PC-9 (cell line): ENCODE measurements at places on chromosomes 12 and 14. TPM values are rescaled to one million over a fixed set of nuclear protein-coding genes. Genes with fewer than 3 reads are reported as not detected.
A peak's percentile ranks its signal among the peaks of the same experiment; 100 is the strongest.

The MORN3 gene
- total RNA-seq = 1.8 and 2.9 TPM in 2 replicates

The IFI27L1 gene
- 9.7 and 13.2 TPM in 2 replicates for total RNA-seq

The DHRS4 gene
- 17.6 and 24.1 TPM in 2 replicates for total RNA-seq

The FGF23 gene
- total RNA-seq = not detected in 2 replicates

The DICER1 gene
- 11.2 and 15.1 TPM in 2 replicates for total RNA-seq

The PARPBP gene
- total RNA-seq = 12.8 and 16.2 TPM in 2 replicates

The SERPINA9 gene
- total RNA-seq = not detected in 2 replicates

The IGFBP6 gene
- 290 and 333 TPM in 2 replicates for total RNA-seq

The SYT10 gene
- not detected in 2 replicates for total RNA-seq

The MYF5 gene
- not detected in 2 replicates for total RNA-seq

The MYO1H gene
- total RNA-seq = not detected in 2 replicates

The GNB3 gene
- not detected in 2 replicates for total RNA-seq

The SYNDIG1L gene
- 0.38 and 0.52 TPM in 2 replicates for total RNA-seq

GRCh38 chr14:77838831-77839511 lies 39.1 kb downstream of the ADCK1 start:
- no peaks in the 10 kb centered on the region for H3K27me3 ChIP-seq
- DNase-seq = no peak
- H3K4me1 ChIP-seq = no peaks in the 10 kb centered on the region

DNA sequence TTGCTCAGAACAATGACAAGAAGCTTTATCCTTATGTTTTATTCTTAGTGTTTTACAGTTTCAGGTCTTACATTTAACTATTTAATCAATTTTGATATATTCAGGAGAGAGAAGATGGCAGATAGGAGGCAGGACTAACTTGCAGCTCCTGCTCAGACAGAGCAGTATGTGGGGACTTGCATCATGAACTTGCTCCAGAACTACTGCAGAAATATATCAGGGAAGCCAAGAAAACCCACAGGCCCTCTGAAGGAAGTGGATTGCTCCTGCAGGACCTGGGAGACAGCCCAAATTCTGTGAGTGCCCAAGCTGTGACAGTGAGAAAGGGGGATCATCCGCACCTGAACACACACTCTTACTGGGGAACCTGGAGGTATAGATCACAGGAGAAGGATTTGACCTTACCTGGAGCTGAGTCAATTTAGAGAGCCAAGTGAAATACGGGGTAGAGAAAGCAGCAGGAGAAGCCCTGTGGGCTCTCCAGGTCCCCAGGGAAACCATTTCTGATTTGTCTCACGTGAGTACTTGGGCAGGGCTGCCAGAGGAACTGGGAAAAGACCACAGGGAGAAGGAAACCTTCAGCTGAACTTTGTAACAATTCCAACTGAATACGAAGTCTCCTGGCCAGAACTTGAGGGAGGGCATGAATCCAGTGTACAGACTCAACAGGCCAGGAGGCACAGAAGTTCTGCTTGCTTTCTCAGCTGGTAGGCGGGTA lies 28.9 kb upstream of the TSPAN8 start:
- no peak for DNase-seq
- H3K36me3 ChIP-seq = no peaks in the 10 kb centered on the region
- no peaks in the 10 kb centered on the region for H3K27me3 ChIP-seq
- H3K4me1 ChIP-seq = no peaks in the 10 kb centered on the region

- H3K36me3 ChIP-seq = no peaks in the 10 kb centered on the region
- no peaks in the 10 kb centered on the region for H3K27me3 ChIP-seq
- peaks cover 20% of the 10 kb centered on the region for H3K4me1 ChIP-seq
- DNase-seq = peak; percentile 68
- peak overlapping the region; percentile 49 for H3K4me3 ChIP-seq
Observed at GRCh38 chr14:63752449-63753169, 24.7 kb upstream of the SGPP1 start.

DNA sequence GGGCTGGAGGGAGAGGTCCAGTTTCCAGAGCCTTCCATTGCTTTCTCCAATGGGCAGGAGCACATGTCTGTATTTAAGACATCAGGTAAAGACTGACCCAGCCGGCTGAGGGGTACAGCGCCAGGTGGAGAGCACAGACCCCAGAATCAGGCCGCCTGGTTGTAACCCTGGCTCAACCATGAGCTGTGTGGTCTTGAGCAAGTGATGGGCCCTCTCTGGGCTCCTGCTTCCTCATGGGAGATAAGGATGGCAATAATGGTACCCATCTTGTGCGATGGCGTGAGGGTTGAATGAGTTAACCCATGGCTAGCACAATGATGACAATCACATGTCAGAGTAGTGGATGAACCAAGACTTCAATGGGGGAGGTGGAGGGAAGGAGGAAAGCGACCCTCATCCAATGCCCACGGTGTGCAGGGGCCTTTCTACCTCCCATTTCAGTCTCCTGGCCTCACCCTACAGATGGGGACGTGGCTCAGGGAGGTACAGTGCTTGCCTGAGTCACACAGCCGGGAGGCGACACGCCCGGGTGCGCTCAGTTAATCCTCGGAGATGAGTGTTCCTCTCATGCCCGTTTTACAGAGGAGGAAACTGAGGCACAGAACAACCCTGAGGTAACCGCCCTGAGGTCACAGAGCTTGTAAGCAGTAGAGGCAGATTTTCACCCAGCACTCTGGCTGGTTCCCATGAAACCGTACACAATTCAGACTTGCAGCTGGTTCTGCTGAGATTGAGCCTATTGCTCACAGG lies 163.9 kb downstream of the RBM19 start:
- H3K27me3 ChIP-seq = no peaks in the 10 kb centered on the region
- DNase-seq = no peak
- no peak overlapping the region for H3K4me3 ChIP-seq
- H3K36me3 ChIP-seq = no peaks in the 10 kb centered on the region
- H3K27ac ChIP-seq = no peak overlapping the region
- no peaks in the 10 kb centered on the region for H3K4me1 ChIP-seq

DNA sequence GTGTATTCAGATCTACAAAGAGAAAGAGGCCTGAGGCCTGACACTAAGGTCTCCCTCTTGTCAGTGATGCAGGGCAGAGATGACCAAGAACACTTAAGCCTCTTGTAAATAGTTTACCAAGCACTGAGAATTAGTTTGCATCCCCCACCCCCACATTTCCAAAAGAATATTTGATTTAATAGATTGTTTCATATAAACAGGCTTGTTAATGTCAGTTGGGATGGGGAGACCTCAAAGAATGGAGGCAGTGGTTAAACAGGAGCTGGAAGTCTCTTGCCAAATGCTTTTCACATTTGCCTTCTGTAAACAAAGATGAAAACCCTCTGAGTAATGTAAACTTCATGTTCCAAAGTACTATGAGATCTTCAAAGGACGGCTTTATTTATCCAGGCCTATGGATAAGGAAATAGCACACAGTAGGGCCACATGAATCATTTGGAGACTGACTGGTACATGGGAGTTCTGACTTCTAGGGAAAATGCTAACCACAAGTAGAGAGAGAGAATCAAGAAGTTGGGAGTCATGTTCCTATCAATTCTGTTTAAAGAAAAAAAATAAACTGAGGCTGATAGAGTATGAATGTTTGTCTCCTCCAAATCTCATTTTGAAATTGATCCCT lies 234.7 kb downstream of the ANO2 start:
- DNase-seq = no peak
- H3K4me3 ChIP-seq = no peak overlapping the region
- H3K36me3 ChIP-seq = no peaks in the 10 kb centered on the region
- H3K27me3 ChIP-seq = peaks cover 91% of the 10 kb centered on the region
- no peaks in the 10 kb centered on the region for H3K4me1 ChIP-seq

DNA sequence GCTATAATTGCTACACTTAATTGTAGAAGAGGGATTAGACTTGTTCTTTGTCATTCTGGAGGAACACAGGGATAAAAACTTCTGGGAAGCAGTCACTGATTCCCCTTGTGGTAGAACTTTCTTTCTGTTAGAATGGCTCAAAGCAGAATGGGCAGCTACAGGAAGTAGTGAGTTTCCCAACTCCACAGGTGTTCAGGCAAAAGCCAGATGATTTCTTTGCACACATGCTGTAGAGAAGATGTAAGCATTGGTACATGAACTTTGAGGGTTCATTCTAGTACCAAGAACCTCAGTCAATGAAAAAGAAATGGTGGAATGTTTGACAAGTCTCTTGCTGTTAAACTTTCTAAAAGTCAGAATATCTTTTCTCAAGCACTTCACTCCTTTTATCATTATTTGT lies 4.3 kb downstream of the NDUFA9 start:
- H3K27me3 ChIP-seq = no peaks in the 10 kb centered on the region
- no peak for DNase-seq
- H3K27ac ChIP-seq = no peak overlapping the region
- no peak overlapping the region for H3K4me3 ChIP-seq

- H3K4me1 ChIP-seq = peaks cover 14% of the 10 kb centered on the region
- no peak for DNase-seq
- no peak overlapping the region for H3K27ac ChIP-seq
- no peaks in the 10 kb centered on the region for H3K27me3 ChIP-seq
- peaks cover 17% of the 10 kb centered on the region; the same call in 1 of the 2 replicates for H3K36me3 ChIP-seq
Observed at GRCh38 chr12:122086641-122087285, 8.2 kb downstream of the MLXIP start.

DNA sequence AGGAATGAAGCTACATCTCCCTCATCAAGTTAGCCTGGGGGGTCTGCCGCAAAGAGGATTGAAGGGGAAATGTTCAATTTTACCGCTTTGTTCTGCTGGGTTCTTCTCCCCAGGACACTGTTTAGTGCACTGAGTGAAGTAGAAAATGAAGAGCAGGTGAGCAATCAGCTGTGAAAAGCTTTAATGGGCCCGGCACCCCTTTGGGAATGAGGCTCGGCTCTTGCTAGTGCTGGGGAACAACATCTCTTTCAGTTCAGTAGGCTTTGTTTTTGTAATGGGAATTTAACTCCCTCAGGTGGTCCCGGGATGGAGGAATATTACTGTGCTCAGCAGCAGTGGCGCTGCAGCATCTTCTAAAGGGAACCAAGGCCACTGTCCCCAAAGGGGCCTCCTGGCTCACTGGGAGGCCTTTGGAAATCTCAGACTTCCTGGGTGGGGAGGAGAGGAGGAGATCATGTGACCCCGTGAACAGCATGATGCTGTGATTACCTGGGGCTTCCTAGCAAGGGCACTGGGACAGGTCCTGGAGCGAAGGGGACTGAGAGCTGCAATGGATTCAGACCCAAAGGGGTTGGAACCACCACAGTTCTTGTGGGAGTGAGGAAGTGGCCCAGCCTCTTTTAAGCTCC lies 85.2 kb upstream of the MAX start:
- H3K36me3 ChIP-seq = no peaks in the 10 kb centered on the region
- no peak for DNase-seq
- no peak overlapping the region for H3K4me3 ChIP-seq
- H3K4me1 ChIP-seq = peaks cover 12% of the 10 kb centered on the region

DNA sequence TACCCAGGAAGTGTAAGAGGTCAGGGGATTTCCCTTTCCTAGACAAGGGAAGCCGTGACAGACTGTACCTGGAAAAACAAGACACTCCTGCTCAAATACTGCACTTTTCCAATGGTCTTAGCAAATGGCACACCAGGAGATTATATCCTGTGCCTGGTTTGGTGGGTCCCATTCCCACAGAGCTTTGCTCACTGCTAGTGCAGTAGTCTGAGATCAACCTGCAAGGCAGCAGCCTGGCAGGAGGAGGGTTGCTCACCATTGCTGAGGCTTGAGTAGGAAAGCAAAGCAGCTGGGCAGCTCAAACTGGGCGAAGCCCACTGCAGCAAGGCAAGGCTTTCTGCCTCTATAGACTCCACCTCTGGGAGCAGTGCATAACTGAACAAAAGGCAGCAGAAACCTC lies 1.0 kb upstream of the RDH16 start:
- H3K27ac ChIP-seq = no peak overlapping the region
- H3K4me1 ChIP-seq = peaks cover 19% of the 10 kb centered on the region
- H3K27me3 ChIP-seq = no peaks in the 10 kb centered on the region
- no peaks in the 10 kb centered on the region for H3K36me3 ChIP-seq
- H3K4me3 ChIP-seq = no peak overlapping the region

DNA sequence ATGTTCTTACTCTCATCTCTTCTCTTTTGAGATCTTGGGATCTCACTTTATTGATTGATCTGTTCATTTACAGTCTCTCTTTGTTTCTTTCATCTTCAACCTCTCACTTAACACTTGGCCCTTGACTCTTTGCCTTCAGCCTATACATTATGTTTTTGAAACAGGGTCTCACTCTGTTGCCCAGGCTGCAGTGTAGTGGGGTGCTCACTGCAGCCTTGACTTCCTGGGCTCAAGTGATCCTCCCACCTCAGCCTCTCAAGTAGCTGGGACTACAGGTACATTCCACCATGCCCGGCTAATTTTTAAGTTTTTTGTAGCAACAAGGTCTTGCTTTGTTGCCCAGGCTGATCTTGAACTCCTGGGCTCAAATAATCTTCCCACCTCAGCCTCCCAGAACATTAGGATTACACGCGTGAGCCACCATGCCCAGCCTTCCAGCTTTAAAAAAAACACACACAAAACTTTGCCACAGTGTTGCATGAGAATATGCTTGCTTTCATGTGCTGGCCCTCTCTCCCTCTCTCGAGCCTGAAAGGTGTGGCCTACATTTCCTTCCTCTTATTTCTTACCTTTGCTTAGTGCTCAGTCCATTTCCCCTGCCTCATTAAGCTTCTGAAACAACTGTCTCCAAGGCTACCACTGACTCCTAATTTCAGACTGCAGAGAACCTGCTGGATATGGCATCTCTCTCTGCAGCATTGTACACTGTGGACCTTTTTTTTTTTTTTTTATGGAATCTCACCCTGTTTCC lies 9.9 kb downstream of the DIP2B start:
- peaks cover 8% of the 10 kb centered on the region; the same call in 1 of the 2 replicates for H3K4me1 ChIP-seq
- H3K27me3 ChIP-seq = no peaks in the 10 kb centered on the region
- no peaks in the 10 kb centered on the region for H3K36me3 ChIP-seq
- no peak overlapping the region for H3K4me3 ChIP-seq
- no peak for DNase-seq

DNA sequence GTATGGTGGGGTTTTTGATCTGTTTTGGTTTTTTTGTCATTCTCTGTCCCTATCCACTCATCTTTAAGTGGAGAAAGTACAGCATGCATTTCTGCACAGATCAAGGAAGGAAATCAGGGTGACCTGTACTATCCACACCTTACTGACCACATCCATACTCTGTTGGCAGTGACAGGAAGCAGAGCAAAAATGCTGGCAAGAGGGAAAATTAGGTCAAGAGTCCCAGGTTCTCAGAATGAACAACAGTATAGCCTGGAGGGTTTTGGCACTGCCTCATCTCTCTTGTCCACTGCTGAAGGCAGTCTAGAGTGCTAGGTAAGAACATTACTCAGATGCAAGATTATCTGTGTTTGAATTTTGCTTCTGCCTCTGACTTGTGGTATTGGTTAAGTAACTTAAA lies 70.7 kb downstream of the TAOK3 start:
- H3K4me1 ChIP-seq = peaks cover 54% of the 10 kb centered on the region
- H3K27ac ChIP-seq = peak overlapping the region; percentile 66
- DNase-seq = peak; percentile 75
- H3K4me3 ChIP-seq = no peak overlapping the region
- no peaks in the 10 kb centered on the region for H3K36me3 ChIP-seq

GRCh38 chr14:35742442-35742841 lies 66.7 kb downstream of the RALGAPA1 start:
- no peak for DNase-seq
- H3K27me3 ChIP-seq = no peaks in the 10 kb centered on the region
- no peak overlapping the region for H3K27ac ChIP-seq
